Esophagus squamous epithelium (tissue), 5 donors: ENCODE measurements at places on chromosomes 7 and 10.

GRCh38 chr10:15472431-15473395 lies 101.6 kb upstream of the FAM171A1 start:
- DNase-seq = no peak

- DNase-seq = no peak
These were observed 285.5 kb upstream of the IGFBP3 start for GRCh38 chr7:46206476-46207060.

- DNase-seq = no peak
These were observed 255.6 kb downstream of the OTUD1 start for GRCh38 chr10:23694446-23694920.

DNA sequence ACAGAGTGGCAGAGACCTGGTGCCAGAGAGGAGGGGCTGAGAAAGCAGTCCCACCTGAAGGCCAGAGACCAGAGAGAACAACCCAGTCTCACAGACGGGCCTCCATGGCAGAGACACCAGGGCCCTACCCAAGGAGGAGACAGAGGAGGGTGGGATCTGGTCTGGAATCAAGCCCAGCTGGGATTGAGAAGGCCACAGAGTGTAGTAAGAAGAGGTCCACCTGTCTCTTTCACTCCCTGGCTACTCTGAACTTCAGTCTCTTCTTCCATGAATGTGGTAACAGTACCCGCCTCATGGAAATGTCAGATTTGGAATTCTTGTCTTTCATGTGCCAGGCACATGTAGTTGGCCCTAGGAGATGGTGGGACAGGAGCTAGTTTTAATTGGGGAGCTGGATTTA lies 55.6 kb downstream of the CLIP2 start:
- no peak for DNase-seq

DNA sequence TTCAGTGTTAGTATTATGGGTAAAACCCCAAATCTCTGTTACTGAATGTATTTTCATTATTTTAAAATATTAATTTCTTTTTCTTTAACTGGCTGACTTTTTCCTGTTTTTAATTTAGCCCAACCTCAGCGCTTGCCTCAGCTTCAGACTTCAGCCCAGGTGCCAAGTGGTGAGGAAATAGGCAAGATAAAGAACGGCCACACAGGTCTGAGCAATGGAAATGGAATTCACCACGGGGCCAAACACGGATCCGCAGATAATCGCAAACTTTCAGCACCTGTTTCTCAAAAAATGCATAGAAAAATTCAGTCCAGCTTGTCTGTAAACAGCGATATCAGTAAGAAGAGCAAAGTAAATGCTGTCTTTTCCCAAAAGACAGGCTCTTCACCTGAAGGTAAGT lies 57.5 kb downstream of the MDFIC start:
- DNase-seq = no peak

- no peak for DNase-seq
These were observed 96.1 kb downstream of the RNF133 start for GRCh38 chr7:122602800-122603199.

DNA sequence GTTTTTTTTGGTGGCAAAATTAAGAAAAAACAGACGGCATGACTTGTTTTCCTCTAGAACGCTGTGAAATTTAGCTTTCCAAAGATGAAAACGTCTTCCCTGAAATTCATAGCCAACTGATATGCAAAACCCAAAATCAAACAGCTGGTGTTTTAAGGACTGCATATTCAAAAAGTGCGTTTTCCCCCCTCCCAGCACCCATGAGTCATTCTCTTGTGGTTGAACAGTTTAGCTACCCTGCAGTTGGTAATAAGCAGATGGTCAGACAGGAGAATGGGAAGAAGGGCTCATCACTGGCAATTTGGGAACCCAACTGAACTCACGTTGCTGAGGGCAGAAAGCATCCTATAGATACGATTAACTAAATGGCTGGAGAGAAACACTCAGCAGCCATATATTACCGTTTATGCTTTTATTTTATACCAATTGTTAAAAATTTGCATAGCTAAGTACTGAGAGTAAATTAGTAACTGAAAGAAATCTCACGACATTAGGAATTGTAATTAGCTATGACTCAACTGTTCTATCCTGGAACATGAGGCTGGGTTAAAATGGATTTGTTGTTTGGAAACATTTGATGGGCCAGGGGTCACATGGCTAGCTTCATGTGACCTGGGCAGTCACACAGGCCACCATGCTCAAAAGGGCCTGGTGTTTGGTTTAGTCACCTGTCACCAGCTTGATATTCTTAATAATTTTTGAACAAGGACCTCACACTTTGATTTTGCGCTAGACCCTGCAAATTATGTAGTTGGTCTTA lies 343.1 kb downstream of the PHTF2 start:
- no peak for DNase-seq

DNA sequence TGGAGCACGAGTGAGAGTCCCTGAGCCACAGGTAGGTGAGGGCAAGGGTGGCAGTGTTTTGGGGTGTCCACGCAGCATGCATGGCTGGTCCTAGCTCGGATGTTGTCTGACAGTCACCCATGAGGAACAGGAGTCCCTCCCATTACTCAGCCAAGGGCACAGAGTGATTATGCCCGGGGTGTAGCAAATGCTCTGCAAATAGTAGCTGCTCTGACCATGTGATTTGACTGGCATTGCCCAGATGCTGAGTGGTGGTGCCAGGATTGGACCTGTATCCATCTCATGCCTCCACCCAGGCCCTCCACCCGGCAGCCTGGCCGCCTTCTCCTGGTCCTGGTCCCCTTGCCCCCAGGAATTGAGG lies 150.8 kb downstream of the GRK5 start:
- no peak for DNase-seq

DNA sequence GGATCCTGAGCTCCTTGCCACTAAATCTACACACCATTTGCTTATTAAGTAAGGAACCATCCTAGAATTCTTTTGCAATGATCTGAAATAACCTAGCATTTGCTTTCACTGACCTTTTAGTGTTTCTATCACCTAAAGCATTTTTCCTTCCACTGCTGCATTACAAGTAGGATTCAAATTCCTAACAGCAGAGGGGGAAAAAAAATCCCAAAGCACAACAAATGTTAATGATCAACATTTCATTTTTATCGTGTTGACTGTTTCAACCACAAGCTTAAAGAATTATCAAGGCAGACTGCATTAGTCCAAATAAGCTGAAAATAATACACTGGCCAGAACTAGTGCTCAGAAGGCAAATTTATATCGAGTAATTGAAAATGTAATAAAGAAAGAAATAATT lies 174.7 kb upstream of the TCF7L2 start:
- DNase-seq = no peak

GRCh38 chr10:127915324-127915723 lies 8.4 kb downstream of the PTPRE start:
- no peak for DNase-seq

GRCh38 chr10:98433881-98434732 lies 12.6 kb downstream of the HPS1 start:
- DNase-seq = no peak

DNA sequence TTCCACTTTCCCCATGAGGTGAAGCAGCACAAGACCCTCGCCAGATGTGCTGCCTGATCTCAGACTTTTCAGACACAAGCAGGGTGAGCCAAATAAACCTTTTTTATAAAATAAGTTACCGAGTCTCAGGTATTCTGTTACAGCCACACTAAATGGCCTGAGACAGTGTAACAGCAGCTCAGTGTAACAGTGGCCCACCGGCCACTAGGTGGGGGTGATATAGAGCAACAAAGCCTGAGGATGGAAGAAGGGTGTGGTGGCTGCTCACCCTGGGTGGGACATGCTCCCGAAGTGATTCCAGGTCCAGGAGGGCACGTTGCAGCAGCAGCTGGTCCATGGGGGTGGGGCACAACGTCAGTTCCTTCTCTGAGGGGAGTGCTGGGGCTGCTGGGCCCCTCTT lies 44.6 kb downstream of the BMS1 start:
- no peak for DNase-seq

DNA sequence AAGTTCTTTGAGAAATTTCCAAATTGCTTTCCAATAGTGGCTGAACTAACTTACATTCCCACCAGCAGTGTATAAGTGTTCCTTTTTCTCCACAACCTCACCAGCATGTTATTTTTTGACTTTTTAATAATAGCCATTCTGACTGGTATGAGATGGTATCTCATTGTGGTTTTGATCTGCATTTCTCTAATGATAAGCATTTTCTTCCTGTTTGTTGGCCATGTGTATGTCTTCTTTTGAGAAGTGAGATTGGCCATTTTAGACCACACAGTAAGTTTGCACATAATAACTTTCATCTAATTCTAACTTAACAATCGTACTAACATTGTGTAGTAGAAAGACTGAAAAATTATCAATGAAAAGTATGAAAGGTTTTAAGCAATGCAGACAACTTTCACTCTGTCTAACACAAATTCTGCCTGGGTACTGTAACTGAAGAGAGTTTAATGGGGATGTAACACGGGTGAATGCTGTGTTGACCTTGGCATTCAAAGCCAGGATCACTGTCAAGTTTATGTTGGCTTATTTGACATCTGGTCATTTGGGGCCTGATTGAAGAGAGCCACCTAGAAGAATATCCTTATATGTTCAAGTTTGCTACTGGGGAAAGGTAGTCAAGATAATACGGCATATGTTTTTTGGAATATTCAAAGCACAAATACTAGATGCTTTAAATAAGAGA lies 50.4 kb downstream of the FAM171A1 start:
- DNase-seq = no peak

DNA sequence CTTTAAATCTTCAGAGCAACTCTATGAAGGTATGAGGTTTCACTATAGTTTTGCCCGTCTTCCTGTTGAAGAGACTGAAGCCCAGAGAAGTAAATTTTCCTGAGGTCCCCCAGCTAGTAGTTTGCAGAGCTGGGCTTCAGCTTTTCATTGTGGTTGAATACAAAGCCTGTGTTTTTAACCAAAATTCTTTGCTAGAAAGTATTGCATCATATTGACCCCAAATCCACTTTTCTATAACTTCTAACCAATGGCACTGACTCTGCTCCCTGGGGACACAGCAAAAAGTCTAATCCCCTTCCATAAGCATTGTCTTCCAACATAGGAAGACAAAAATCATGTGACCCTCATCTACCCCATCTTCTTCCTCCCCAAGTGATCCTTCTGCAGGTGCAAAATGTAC lies 93.0 kb downstream of the KCNMA1 start:
- no peak for DNase-seq

- DNase-seq = no peak
These were observed 1040.2 kb upstream of the SORCS1 start for GRCh38 chr10:108204528-108205305.

- no peak for DNase-seq
These were observed 85.3 kb downstream of the CUL1 start for GRCh38 chr7:148783801-148784527.

DNA sequence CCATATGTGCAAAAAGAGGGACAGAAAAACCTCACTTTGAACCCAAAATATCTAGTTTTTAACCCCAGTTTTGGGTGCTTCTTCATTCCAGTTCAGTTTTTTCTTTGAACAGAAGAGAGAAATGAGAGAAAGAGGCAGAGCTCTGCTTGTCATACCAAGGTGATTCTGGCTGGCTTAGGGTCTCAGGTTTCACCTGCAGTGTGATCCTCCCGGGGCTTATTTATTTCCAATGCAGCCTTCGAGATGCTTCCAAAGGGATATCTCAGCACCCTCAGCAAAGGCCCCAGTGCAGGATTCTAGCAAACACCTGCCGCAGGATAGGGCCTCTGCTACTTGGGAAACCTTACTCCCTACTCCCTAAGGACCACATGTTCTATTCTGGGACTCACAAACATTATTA lies 131.3 kb downstream of the WDR11 start:
- DNase-seq = no peak

GRCh38 chr10:24973163-24973562 lies 20.8 kb upstream of the PRTFDC1 start:
- no peak for DNase-seq

DNA sequence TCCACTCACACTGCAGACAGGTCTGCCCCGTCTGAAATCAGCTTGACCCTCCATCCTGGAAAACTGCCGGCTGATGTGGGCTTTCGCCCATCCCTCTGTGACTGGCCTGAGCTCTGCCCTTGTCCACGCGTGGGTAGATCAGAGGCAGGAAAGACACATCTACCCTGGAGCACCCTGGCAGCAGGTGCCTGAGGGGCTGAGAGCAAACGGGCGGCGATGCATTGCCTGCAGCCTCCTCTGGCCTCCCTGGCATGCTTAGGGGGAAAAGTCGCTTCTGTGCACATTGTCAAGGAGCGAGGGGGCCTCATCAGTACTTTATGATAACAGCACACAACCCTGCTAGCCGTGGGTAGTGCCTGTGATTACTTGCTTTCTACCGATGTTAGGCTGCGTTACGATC lies 109.4 kb downstream of the ADARB2 start:
- no peak for DNase-seq

GRCh38 chr7:148605350-148605749 lies 14.8 kb downstream of the C7orf33 start:
- no peak for DNase-seq

DNA sequence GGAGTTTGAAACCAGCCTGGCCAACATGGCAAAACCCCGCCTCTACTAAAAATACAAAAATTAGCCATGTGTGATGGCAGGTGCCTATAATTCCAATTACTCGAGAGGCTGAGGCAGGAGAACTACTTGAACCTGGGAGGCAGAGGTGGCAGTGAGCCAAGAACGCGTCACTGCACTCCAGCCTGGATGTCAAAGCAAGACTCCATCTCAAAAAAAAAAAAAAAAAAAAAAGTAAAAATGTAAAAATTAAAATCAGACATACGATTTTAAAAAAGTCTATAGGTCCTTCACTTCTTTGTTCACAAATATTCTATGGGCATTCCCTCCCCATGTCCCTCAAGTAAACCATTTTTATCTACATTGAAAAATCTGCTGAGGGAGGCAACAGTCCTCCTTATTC lies 34.9 kb upstream of the TLL2 start:
- DNase-seq = no peak

DNA sequence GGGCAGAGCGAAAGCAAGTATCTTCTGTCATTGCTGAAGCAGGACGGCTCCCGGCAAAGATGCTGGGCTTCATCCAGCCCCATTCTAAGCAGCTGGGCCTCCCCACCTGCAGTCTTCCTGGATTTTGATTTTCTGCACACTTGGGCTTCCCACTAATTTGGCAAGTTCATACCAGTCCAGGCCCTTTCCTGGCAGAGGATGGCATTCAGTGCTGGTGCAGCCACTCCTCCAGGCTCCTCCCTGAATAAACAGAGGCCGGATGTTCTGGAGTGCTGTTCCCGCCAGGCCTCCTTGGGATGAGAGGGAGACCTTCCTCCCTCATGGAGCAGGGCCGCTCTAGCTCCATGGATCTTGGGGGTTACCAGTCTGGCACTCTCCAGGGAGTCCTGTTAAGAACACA lies 3.4 kb downstream of the BAG3 start:
- DNase-seq = no peak
